Renal pelvis (tissue), 12 donors: ENCODE measurements at places on chromosomes 5 and 9. TPM values are rescaled to one million over a fixed set of nuclear protein-coding genes. Genes with fewer than 3 reads are reported as not detected.

Gene TSSK1B
- polyA plus RNA-seq = 0.16 TPM

Gene GLRA1
- polyA plus RNA-seq = 0.06 TPM

Gene PCDHGA1
- 1.7 TPM for polyA plus RNA-seq

Gene PFN3
- 6.2 TPM for polyA plus RNA-seq

Gene ADAMTS12
- 18.0 TPM for polyA plus RNA-seq

Gene CNTLN
- 11.8 TPM for polyA plus RNA-seq

Gene ZNG1C
- polyA plus RNA-seq = 23.3 TPM

Gene CD72
- 4.5 TPM for polyA plus RNA-seq

Gene SPATA6L
- polyA plus RNA-seq = 2.5 TPM

Gene SCGB3A1
- 2.4 TPM for polyA plus RNA-seq

Gene IGFBPL1
- 1.4 TPM for polyA plus RNA-seq

Gene ZFP2
- 7.7 TPM for polyA plus RNA-seq

Gene TRIM14
- 6.9 TPM for polyA plus RNA-seq

Gene PCDHGB3
- 2.6 TPM for polyA plus RNA-seq

Gene OBP2B
- 0.41 TPM for polyA plus RNA-seq
